Activated T-cell treated with anti-CD3 and anti-CD28 coated beads, Interleukin-2, amount 50 U/mL, for 24 hours (primary cell): ENCODE measurements at places on chromosomes 4 and X.
A peak's percentile ranks its signal among the peaks of the same experiment; 100 is the strongest.

DNA sequence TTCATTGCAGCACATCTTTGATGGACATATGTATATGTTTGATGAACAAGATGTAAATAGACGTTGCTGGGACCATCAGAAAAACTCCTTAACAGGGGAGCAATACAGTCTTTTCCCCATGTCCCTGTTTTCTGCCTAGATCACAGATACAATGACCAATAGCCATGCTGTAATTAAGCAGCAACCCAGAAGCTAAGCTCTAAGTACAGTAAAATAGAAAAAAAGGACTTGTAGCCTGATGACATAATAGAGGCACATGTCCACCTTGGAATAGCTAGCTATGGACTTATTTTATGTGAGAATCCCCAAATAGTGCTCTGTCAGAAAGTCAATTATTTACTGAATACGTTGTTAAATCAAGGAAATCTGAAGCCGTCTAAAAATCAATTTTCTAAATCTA is 14.9 kb downstream of the FAM13A start:
- no peak for DNase-seq

- no peak for DNase-seq
Measured at GRCh38 chr4:86939729-86940575, 5.1 kb downstream of the AFF1 start.

DNA sequence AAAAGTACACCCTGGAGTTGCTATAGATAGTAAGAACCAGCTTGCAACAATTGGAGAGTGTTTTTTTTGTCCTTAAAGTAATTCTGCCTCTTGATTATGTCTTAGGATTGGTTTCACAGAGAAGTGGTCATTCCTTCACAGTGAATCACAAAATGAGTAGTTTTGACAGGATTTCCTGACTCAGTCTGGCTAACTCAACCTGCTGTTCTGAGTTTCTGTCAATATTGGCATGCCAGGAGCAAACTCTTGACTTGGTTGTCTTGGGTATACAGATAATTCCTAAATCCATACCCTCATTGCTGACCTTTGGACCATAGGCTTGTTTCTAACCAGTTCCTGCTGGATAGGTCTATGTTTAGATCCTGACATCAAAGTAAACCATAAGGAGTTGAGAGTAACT is 9.4 kb downstream of the FHIP1A start:
- no peak for DNase-seq

GRCh38 chrX:107596651-107597050 is 31.7 kb upstream of the PRPS1 start:
- DNase-seq, result no peak

DNA sequence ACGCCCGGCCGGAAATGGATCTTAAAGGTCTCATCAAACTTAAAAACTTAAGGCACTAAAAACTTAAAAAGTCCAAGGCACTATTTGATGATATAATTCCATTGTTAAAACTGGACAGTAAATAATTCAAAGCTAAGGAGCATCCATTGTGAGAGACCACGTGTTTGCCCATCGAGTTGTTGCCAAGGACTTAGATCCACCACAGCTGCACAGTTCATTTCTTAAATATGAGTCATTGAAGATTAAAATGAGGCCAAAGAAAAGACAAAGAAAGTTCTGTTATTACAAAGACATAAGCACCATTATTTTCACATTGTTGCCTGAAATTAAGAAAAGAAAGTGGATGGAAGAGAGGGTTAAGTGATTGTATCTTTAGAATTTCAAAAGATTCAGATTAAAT is 411.5 kb upstream of the FTHL17 start:
- DNase-seq, result no peak

DNA sequence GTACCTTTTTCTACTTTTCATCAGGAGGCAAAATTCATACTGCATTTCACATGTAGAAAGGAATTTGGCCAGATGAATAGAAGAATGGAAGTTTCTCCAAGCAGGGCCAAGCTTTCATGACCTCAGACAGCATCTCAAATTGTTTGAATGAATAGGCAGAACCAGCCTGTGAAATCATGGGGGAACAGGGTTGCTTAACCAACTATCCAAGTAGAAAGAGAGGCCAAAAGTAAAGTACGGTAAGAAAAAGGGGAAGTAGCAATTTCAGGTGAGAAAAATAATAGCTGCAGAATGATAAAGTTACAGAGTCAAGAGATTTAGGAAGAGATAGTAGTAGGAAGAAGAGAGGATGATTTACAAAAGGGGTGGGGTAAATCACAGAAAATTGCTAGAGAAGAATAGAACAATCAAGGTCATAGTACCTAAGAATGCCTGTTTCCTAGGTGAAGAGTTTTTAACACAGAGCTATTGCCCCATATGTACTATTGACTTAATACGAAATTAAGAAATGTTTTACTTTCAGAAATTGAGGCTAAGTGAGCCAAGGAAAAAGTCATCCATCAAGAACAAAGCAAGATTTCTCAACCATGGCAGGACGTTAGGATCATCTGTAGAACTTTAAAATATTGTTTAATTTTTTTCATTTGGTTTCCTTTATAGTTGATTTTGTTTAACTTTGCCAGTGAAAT is 177.1 kb upstream of the TET2 start:
- DNase-seq, result no peak

GRCh38 chr4:103754844-103755243 is 35.1 kb upstream of the TACR3 start:
- DNase-seq, result no peak

DNA sequence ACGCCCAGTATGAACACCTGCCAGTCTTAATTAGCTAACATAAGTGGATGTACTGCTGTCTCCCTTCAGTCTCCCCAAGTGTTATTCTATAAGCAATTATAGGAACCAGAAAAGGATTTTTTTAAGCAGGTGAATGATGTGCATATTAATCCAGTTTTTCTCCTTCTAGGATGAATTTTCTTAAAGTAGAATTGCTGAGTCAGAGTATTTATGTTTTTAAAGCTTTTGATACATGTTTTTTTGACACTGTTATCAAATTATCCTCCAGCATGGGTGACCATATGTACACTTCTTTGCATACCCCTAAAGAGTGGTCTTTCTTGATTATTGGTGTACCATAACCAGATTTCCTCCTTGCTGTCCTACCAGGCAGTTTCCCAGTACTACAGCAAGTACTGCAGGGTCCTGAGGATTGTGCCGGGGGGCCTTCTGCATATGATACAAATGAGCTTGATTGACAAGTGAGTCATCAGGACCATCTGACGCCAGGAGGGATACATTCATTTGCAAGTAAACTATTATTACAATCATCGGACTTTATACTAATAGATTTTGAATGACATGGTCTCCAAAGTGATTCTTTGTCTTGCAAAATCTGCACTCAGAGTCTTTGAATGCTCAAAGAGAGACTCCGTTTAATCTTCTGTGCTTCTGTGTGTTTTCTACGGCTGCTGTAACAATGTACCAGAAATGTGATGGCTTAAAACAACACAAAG is 10.7 kb upstream of the PCYT1B start:
- no peak for DNase-seq

GRCh38 chr4:92362028-92362427 is 58.3 kb downstream of the GRID2 start:
- no peak for DNase-seq

- DNase-seq, result no peak
Measured at GRCh38 chrX:104098151-104098808, 14.0 kb upstream of the ZCCHC18 start.

DNA sequence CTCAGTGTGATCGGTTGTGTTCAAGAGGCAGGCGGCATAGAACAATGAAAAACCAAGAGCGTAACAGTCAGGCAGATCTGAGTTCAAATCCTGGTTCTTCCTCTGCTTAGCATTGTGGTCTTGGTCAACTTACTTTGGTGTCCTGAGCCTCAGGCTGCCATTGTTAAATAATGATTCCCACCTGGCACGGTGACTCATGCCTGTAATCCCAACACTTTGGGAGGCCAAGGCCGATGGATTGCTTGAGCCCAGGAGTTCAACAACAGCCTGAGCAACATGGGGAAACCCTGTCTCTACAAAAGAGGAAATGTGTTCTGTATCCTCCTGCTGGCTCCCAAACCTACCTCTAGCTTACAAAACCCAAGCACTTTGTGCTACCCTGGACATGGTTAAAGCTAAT is 129.0 kb upstream of the STX18 start:
- DNase-seq, result no peak

DNA sequence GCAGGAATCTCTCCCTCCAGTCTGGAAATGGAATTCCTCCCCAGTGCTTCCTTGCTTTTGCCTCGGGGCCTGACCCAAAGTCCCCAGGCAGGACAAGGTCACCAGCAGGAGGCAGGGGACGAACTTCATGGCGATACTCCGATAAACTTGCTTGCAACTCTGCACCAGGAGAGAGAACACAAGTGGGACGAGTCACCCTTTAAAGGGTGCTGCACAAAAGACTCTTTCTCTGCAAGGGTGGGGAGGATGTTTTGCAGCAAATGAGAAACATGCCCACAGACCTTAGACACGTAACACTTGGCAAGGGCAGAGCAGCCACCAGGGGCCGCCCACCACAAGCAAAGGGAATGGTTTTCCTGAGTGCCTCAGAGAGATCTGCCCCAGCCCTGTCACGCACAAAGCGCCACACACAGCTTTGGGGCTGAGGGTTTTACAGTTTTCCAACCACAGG is at the start of gene FGFBP2:
Gene FGFBP2 (minus strand): TSS at position 175 of the 451 bp plus-strand sequence. CDS start 46 bp downstream, at position 129.
- peak; percentile 72 for DNase-seq

DNA sequence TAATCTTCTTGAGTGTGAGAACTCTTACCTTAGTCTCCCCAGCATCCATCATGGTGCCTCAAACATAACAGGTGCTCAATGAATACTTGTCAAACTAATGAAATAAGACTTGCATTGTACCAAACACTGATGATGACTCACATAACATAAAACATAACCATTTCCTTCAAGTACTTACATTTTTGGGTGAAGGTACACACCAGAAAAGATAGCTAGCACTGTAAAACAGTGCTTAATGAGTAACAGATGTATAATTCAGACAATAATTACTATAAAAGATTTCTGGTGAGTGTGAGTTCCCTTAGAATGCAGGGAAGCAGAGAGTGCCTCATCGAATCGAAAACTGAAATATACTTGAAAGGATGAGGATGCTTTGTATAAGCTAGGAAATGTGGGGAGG is 70.1 kb upstream of the HCCS start:
- DNase-seq, result no peak

DNA sequence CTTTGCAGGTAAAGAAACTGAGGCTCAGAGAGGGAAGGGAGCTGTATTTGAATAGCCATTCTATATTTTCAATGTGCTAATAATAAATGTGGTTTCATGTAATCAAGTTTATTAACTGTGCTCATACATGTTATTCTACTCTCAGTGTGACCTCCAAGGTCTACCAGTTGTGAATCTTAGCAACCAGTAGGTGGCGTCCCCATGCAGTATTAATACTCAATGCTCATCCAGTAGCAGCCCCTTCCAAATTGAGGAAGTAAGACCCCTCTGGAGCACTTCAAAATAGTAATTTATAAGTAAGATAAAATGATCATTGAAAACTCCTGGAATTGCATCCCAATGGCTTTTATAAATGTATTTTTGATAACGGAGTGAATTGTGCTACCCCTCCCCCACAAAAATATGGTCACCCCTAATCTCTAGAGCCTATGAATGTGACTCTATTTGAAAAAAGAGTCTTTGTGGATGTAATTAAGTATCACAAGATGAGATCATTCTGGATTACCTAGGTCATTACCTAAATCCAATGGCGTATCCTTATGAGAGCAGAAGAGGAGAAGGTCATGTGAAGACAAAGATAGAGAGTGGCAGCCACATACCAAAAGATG is 20.4 kb upstream of the SEPSECS start:
- no peak for DNase-seq

- no peak for DNase-seq
Measured at GRCh38 chr4:163085085-163085484, 81.6 kb downstream of the NAF1 start.

DNA sequence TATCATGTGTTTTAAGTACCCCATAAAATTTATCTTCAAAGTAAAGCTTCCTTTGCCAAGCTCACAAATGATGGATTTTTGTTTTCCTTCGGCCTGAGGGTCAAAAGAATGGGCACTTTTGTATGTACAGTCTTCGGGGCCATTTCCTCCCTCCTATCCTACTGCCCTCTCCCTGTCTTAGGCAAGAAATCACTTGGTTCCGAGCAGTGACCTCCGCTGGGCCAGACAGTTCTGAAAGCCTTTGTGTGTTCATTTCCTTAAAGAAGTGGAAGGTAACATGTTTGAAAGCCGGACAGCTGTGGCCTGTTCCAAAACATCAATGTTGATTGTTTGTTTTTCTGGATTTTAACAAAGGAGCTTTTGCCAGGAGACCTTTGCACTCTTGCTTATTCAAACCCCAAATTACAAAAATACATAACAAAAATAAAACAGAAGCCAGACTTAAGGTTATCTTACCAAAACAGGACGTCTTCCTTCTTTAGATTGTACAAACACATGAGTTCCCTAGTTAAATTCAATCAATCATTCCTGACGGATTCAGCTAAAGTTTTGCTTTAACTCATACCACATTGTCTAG is 110.6 kb upstream of the LIMCH1 start:
- no peak for DNase-seq

- no peak for DNase-seq
Measured at GRCh38 chrX:10636337-10636736, 16.0 kb upstream of the MID1 start.

DNA sequence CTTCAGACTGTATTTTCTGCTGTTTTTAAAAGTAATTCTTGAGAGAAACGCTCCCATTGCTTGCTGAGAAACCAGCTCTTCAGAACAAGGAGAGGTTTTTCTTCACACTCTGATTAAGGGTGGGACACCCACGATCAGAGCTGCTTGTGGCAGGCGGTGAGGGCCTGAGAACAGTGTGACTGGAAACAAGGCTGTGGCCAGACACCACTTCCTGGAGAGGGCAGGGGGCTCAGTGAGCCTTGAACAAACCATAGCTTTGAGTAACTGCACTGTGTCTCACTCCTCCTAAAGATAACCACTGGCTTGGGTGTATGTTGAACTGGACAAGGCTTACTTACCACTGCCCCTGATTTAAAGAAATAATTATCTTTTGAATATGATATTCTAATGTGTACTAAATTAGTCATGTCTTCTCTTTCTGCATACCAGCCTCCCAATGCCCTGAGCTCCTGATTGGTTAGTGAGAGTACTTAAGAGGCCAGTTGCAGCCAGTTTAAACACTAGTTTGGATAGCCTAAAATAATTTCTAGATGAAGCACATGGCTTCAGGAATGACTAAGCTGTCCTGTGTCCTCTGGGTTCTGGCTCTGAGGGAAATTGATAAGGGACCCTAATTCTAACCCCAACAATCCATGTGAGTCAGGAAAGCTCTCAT is 3.7 kb upstream of the GPR82 start:
- peak; percentile 49 for DNase-seq

DNA sequence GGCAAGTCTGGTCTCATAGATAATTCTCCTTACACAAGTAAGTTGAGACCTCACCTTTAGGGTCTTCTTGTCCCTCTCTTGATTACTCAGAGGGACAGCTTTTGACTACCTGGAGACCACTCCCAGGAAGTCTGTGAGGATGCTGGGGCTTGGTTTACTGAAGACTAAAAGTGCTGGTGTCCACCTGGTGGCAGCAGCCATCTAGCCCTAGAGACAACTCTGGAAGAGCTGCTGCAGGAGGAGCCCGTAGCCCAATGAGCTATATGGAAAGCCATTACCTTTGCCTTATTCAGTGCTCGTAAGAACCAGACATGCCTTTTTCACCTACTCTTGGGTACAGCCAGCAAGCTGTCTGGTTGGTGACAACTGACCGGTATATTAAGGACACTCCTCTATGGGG is 7.3 kb downstream of the FGFBP2 start:
- no peak for DNase-seq

GRCh38 chrX:72465889-72466288 is 106.8 kb downstream of the HDAC8 start:
- DNase-seq, result no peak

- no peak for DNase-seq
Measured at GRCh38 chrX:20711366-20711765, 444.7 kb upstream of the RPS6KA3 start.
